Activated CD4-positive, alpha-beta T cell treated with anti-CD3 and anti-CD28 coated beads, Interleukin-2, amount 50 U/mL, for 4 hours (primary cell): ENCODE measurements at places on chromosomes 7 and 10.

- no peak for DNase-seq
Measured at GRCh38 chr10:98217801-98218200, 50.2 kb downstream of the LOXL4 start.

GRCh38 chr7:82373926-82374635 is 69.5 kb downstream of the CACNA2D1 start:
- DNase-seq: no peak

GRCh38 chr10:21754410-21755011 is 220.5 kb downstream of the MLLT10 start:
- DNase-seq: no peak

DNA sequence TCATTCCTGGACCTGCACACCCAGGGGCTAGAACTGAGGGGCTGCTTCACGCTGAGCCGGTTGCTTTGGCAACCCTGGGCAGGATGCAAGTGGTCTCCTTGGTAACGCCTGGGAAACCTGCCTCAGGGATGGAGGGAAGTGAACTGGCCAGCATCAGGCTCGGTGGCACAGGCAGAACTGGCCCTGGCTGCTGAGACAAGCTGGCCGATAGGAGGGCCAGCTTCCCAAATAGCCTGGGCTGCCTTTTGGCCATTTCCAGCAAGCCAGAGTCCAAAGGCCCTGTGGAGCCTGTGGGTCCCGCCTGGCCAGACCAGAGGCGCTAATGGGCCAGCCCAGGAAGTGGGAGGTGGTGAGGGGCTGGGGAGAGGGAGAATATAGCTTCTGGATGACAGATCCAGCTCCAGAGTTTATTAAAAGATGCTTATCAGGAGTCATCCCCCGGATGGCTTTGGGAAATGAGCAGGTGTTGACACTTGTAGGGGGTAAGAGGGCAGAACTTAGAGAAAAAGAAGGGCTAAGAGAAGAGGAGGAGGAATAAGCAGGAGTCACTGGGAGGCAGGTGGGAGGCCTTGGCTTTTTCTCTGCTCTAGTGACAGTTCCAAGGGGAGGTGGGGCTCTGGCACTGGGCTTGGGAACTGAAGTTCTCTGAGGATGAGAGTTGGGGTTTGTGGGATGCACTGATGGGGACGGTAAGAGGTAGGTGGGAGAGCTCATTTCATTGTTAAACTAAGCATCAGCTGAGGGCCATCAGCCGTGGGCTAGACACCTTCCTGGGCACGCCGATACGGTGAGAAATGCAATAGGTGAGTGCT is 9.6 kb downstream of the NEURL1 start:
- no peak for DNase-seq

GRCh38 chr7:74306004-74306729 is 17.0 kb downstream of the CLIP2 start:
- DNase-seq: no peak

- no peak for DNase-seq
Measured at GRCh38 chr7:31096877-31097258, 44.8 kb downstream of the ADCYAP1R1 start.

DNA sequence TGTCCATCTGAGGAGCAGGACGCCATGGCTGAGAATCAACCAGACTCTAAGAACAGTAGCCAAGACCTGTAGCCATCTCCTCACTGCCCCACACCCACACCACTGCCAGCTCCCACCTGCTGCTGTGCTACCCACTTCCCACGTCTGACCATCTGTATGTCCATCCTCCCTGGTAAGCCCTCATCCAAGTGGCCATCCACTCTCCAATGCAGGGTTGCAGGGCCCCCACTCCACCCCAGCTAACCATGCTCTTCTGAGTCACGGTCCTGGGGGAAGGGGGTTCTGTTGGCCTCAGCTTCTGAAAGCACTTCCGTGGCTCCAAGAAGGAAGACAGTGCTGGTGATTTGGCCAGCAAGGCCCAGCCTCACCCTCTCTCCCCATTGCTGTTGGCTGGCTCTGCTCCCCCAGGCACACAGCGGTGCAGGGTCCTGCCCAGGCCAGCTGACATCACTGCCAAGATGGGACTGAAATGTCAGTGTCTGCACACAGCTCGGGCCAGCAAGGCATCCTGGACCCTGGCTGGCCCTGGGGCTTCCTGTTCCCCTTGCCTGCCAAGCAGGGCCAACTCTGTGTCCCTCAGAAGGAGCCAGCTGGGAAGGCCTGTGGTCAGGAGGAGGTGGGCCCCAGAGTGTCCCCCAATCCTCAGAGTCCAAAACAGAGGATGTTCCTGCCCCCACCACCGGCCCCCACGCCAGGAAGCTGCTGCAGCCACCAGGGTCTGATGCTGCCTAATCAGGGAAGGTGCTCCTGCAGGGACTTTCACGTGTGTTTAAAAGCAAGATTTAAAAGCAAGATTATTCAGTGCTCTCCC is 17.5 kb downstream of the RASGEF1A start:
- DNase-seq: no peak

GRCh38 chr10:128047991-128048818 is 78.0 kb downstream of the MKI67 start:
- no peak for DNase-seq

DNA sequence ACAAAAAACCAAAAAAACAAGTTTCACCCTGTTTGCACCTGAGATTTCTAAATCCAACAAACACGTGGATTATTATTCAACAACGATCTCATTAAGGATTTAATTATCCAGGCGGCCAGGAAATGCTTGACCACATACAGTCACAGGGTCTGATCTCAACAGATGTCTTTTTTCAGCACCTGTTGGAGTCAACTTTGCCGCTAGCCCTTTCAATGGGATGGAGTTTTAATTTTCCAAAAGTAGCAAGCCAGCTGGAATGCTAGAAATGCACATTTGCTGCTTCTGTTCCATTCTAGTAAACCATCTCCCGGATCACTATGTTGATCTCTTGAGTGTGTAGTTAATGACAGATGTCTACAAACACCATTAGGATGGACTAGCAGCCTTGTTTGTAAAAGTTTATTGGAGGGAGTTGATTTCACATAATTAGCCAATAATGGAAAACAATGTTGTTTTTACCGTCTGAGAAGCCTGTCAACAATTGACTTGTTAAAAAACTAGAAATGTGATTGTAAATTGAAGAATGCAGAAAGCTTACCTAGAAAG is 64.2 kb upstream of the DKK1 start:
- DNase-seq: no peak

DNA sequence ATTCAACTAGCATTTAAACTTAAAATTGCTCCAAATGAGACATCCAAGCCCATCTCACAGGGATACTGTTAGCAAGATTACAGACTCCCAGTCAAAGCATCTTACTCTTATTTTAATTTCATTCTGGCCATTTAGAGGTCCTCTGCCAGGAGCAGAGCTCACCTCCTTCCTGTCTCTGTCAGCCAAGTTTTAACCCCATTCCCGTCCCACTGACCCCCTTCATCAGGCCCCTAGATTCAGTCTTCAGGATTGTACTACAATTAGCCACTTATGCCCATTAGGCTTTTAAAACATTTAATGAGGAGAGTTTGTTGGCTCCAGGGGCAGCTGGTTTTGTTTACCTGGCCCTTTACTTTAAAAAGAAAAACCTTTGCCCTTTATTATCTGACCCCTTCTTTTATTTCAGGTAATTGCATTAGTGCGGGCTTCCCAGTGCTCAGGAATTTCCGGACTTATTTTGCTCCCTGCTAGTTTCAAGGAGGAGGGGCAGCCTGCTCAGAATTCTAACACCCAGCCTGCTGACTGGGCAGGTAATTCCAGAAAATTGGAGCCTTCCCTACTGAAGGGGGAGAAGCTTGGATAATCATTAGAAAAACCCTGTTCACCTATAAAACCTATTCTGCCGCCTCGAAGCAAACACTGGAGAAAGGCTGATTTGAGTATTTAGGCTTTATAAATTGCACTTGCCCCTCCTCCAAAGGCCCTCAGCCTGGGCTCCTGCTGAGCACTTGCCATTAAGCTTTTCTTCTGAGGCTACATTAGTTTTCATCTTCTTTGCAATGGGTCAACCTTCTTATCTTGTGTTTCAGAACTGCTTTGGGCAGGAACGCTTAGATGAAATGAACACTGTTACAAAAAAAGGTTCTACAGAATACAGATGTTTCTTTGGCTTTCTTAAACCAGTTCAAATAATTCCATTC is 200.5 kb upstream of the HPS1 start:
- no peak for DNase-seq

DNA sequence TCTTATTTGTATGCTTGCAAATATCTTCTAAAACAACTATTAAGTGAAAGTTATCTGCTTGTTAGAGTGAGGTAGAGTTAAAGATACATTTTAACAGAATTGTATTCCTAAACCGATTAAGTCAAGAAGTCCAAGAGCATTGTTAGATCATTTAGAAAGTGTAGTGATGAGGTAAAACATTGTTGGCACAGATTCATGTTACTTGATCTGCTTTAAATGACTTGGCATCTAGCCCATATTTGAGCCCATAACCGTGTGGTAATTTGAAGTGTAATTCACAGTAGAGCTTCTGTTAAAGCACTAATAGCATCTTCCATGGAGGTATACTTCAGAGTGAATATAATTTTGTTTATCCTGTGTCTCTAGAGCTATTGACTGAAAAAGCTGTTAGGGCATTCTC is 62.1 kb downstream of the PTEN start:
- DNase-seq: no peak

DNA sequence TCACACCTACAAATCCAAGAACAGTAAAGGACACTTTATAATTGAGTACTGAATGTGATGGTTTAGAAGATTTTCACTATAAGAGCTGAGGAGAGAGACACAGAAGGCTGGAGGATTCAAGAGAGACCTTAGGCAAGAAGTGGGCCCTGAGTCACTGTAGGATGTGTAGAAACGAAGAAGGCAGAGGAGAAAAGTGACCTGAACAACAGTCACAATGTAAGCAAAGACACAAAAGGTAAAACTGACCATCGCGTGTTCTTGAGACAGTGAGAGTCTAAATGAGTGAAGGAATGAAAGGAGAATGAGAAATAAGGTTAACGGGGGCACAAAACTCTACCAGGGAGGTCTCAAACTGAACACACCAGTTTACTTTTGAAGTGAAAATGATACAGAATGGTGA is 298.2 kb upstream of the LRGUK start:
- no peak for DNase-seq

GRCh38 chr7:140649556-140650205 is 9.1 kb upstream of the DENND2A start:
- no peak for DNase-seq

DNA sequence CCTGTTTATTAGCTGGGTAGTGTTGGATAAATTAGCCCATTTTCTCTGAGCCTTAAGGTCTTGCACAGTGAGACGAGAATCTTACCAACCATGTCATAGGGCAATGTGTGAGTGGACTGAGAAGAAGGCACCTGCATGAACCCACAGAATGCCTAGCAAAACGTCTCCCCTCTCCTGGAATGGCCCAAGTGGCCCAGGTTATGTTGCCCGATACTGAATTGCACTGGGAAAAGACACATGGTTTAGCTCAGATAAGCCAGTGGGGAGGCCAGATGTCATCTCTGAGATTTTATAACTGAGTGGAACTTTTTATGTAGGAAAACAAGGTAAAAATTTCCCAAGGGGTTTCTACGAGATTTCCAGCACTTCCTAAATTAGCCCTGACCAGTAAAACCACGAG is 104.7 kb upstream of the IKZF1 start:
- DNase-seq: no peak

- DNase-seq: no peak
Measured at GRCh38 chr7:56028942-56029630, 22.2 kb downstream of the PSPH start.

DNA sequence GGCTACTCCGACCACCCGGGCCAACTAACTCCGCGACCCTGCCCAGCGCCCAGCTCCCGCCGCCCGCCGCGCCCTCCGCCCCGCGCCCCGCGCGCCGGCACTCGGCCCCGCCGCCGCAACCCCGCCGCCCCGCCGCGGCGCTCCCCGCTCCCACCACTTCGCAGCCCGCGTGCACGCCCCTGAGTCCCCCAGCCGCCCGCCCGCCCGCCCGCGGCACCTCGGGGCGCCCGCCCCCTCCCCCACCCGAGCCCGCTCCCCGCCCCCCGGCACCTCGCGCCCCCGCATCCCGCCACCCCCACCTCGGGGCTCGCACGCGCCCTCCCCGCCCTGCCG is 598 bp downstream of the JAZF1 start:
- no peak for DNase-seq

- DNase-seq: no peak
Measured at GRCh38 chr7:36390199-36391090, 783 bp downstream of the ANLN start.

GRCh38 chr7:82697897-82698296 is 254.3 kb upstream of the CACNA2D1 start:
- no peak for DNase-seq

- no peak for DNase-seq
Measured at GRCh38 chr7:76069238-76069638, 21.3 kb downstream of the MDH2 start.

GRCh38 chr7:98733036-98733435 is 116.0 kb downstream of the NPTX2 start:
- DNase-seq: peak; percentile 10

DNA sequence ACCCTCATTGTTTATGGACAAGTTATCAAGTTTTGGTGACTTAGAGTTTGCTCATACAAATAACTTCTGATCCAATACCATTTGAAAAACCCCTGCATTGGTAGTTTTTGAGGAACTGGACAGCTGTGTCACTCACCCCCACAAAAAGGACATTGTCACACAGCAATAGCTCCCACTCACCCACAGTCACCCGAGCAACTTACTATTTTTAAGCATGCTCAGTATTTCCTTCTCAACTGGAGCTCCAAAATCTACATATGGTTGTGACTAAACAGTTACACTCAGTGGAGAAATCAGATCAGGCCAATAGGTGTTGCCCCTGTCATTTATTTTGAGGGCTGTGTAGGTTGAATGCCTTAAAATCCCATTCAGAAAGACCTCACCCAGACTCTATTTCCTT is 165.2 kb upstream of the AUTS2 start:
- DNase-seq: no peak
